Tibial nerve (tissue), 4 donors: ENCODE measurements at places on chromosomes 1 and 21.

GRCh38 chr1:234962340-234962989 is 166.2 kb downstream of the TOMM20 start:
- DNase-seq, result no peak

DNA sequence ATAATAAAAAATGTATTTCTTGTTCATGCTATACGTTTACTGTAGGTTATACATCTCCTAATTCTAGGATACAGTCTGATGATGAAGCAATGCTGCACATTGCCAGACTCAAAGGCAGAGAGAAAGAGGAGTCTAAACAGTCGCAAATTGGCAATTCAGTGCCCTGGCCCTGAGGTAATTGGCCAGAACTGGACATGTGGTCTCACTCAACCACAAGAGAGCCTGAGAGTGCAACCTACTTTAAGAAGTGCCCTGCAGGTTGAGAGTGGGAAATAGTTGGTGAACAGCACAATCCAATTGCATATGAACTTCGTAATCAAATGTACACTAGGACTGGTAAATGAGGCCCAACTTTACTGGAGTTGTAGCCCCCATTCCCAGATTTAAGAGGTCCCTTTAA is 5.0 kb upstream of the SLC35A3 start:
- no peak for DNase-seq

DNA sequence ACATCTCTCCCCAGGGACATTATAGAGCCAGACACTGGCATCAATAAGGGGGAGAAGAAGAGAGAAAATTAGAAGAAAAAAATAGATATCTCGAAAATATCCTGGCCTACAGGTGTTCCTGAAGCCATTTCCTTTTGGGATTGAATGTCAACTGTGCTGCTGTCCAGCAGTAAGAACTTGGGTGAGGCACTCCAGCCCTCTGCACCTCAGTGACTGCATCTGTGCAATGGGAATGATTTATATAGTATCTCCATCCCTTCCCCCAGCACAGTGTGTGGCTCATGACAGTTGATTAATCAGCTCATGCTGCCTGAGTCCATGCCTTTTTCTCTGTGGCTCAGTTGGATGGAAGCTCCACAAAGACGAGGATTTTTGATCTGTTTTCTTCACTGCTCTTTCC is 74.1 kb upstream of the TINAGL1 start:
- DNase-seq, result no peak

- DNase-seq, result no peak
These were observed 189.5 kb upstream of the C1orf174 start for GRCh38 chr1:4089421-4090175.
